ENCODE measurements at places on chromosomes 7 and 10. TPM values are rescaled to one million over a fixed set of nuclear protein-coding genes. Genes with fewer than 3 reads are reported as not detected.

Gene IL6
- 2.2 TPM for total RNA-seq

Gene PRSS58
- total RNA-seq: not detected

Gene ATRNL1
- total RNA-seq: 0.17 TPM

Gene UBTD1
- 2.6 TPM for total RNA-seq

Gene TMEM139
- 0.70 TPM for total RNA-seq

Gene AKR1D1
- total RNA-seq: not detected

Gene HELLS
- 141 TPM for total RNA-seq

Gene HOGA1
- not detected for total RNA-seq

Gene PRR15
- not detected for total RNA-seq

Gene CDHR1
- total RNA-seq: 0.40 TPM

Gene FAS
- 62.2 TPM for total RNA-seq

Gene TAS2R4
- total RNA-seq: 0.56 TPM

Gene COL17A1
- not detected for total RNA-seq

Gene NDUFB2
- 171 TPM for total RNA-seq

Gene NIPSNAP2
- total RNA-seq: 57.4 TPM

Gene BTBD16
- not detected for total RNA-seq

Gene PDAP1
- total RNA-seq: 162 TPM

Gene WEE2
- not detected for total RNA-seq

Gene ASAH2B
- 3.1 TPM for total RNA-seq

Gene GIMAP2
- 38.8 TPM for total RNA-seq

Gene SPDYE2
- not detected for total RNA-seq
